ENCODE measurements at places on chromosomes 16 and 17.

GRCh38 chr17:21564262-21564661, 128.1 kb upstream of the KCNJ18 start:
- DNase-seq, result no peak

DNA sequence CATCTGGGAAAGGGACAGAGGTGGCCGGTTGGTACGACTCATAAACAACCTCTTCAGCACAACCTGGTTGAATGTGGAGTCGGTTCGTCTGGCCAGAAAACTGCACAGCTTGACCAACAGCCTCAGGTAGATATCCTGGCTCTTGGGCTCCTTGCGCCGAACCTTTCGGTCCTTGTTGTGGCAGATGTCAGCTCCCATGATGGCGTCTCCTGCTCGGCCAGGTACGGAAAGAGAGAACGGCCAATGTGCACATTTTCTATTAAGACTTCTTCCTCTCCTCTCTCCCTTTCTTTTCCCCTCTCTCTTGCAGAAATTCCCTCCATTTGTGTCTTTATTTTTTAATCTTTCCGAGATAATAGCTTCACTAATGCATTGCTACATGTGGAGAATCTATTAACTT, 41.8 kb upstream of the CNTNAP4 start:
- no peak for DNase-seq

DNA sequence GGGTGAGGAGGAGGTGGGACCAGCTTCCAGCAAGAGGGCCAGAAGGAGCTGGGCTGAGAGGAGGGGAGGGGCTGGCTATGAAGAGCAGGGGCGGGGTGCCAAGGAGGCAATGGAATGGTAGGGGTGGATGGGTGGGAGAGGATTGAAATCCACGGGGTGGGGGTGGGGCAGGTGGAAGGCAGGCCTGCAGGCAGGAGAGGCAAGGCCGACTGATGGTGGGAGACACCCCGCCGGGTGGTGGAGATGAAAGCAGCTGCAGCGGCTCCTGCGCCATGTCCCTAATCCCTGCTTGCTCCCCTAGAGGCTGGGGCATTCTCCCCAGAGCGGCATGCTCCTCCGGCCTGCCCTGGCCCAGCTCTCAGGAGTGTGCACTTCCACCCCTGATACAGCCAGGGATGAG, 27.8 kb upstream of the TAC4 start:
- DNase-seq, result no peak

DNA sequence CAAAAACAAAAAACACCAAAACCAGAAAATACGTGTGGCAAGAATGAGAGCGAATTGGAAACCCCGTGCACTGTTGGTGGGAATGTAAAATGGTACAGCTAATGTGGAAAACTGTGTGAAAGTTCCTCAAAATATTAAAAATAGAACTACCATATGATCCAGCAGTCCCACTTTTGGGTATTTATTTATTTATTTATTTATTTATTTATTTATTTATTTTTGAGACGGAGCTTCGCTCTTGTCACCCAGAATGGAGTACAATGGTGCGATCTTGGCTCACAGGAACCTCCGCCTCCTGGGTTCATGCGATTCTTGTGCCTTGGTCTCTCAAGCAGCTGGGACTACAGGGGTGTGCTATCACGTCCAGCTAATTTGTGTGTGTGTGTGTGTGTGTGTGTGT, 29.5 kb upstream of the MAPK3 start:
- DNase-seq, result no peak

DNA sequence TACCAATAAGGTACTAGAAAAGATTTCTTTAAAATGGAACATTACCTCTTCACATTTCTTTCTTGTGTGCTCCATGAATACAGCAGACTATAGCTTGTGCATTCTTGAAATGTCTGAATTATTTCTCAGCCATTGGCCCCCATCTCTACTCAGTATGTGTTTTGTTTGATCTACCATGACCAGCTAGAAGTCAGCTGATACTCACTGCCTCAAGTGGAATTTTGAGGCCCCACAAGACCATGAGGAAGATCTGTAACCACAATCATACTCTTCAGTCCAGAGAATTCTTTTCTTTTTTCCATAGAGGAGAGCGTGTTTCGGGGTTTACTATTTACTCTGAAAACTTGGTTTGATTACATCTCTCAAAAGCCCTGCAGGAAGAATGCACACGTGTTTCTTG, 319.1 kb downstream of the TOX3 start:
- no peak for DNase-seq

DNA sequence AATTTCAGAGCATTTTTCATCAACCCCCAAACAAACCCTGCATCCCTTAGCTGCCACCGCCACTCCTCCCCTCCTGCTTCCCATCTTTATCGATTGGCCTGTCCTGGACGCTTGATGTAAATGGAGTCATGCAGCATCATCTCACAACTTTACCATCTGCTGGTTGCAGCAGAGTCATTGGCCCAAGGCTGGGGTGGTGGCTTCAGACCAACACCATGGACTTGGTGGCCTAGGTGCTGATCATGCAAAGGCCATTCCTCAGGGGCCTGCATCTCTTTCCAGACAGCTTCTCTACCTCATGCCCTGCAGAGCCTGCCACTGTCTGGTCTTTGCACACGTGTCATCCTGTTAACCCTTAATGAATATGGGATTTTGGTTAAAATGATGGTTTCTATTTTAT, 73.4 kb downstream of the MPRIP start:
- DNase-seq, result no peak

DNA sequence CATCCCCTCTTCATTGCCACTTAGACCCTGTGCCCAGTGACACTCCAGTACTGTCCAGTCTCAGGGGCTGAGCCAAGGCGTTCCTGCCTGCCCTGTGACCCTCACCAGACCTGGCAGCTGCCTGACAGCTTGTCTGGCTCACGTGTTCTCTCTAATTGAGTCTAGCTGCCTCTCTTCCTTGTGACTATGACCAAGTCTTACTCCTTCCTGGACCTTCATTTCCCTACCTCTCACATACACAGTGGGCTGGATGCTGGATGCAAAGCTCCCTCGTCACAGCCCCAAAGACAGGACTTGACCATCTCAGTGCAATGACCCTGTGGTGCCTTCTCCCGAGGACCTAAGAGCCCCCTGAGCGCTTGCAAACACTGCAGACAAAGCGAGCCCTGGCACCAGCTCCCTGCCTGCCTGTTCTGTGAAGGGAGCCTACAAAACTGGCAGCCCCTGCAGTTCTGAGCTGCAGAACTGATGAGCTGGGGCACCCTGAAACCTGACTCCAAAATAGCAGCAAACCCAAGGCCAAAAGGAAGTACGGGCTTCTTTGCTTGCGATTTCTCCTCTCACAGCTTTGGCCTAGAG, 1.7 kb downstream of the DEXI start:
- no peak for DNase-seq

- no peak for DNase-seq
These were observed 12.9 kb downstream of the FOXF1 start for GRCh38 chr16:86523166-86523740.

- DNase-seq, result no peak
These were observed 156.9 kb downstream of the CDH8 start for GRCh38 chr16:61879306-61879705.

- no peak for DNase-seq
These were observed 36.0 kb upstream of the CCL1 start for GRCh38 chr17:34398990-34399389.

DNA sequence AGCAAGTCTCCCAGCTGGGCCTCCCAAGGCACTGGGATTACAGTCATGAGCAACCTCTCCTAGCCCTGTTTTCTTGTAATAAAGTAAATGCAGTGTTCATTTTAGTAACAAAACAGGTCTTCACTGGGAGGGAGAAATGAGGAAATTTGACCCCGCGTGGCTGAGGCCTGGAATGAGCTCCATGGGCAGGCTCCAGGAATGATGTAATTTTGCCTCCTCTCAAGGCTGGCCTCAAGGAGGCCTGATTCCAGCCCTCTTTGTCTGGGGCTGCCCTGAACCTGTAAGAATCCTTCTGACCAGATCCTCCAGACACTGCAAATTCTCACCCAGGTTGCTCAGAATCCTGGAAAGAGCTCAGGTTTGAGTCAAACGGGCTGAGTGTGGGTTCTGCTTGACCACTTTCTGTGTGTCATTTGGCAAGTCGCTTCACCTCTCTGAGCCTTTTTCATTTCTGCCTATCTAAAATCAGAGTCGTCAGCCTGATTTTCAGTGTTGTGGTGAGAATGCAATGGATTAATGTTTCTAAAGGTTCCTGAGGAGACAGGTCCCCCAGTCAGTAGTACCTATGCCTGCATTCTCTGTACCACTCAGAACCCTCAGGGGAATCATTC, 57.1 kb downstream of the RAB11FIP4 start:
- no peak for DNase-seq

GRCh38 chr16:8109510-8110369, 480.6 kb downstream of the TMEM114 start:
- DNase-seq, result peak; percentile 9

DNA sequence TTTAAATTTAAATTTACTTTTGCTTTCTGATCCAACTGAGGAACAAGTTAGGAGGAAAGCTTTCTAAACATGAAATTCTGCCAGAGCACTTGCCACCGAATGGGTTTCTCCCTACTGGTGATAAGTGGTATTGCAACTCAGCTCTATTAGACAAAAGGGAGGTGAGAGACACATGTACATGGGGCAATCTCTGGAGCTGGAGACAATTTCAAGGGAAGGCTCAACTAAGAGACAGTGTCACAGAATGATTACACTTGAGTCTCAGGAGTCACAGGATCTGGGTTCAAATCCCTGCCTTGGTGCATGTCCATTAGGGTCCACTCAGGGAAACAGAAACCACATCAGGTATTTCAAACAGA, 37.4 kb downstream of the SOCS1 start:
- DNase-seq, result peak; percentile 38

- no peak for DNase-seq
These were observed 18.2 kb upstream of the FASN start for GRCh38 chr17:82116246-82116645.

DNA sequence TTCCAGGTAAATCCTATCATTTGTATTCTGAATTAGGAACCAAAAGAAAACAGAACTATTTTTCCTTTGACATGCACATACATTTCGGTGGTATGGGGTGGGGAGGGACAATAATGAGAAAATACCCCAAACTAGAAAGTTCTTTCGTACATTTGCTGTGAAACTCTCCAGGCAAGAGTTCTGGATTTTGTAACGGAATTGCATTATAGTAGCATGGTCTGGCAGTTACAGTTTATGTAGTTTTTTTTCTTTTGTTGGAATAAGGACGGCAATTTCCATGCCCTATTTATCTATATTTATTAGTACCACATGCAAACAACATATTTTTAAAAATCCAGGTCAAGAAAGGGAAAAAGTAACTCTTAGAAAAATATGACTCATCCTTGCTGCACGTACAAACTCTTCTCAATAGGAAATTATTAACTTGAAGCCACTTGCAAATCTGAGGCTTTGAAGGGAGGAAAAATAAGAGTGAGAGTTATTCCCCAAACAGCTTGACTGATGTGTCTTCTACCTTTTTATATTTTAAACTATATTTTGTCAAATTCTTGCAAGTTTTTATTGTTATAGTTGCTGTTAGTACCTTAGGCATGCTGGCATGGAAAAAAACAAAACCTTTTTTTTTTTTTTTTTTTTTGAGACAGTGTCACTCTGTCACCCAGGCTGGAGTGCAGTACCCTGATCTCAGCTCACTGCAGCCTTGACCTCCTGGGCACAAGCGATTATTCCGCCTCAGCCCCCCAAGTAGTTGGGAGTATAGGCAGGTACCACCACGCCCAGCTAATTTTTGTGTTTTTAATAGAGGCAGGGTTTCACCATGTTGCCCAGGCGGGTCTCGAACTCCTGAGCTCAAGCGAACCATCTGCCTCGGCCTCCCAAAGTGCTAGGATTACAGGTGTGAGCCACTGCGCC, 69.3 kb downstream of the WWP2 start:
- DNase-seq, result peak; percentile 40

- no peak for DNase-seq
These were observed 70.9 kb downstream of the GNAO1 start for GRCh38 chr16:56262148-56262547.

DNA sequence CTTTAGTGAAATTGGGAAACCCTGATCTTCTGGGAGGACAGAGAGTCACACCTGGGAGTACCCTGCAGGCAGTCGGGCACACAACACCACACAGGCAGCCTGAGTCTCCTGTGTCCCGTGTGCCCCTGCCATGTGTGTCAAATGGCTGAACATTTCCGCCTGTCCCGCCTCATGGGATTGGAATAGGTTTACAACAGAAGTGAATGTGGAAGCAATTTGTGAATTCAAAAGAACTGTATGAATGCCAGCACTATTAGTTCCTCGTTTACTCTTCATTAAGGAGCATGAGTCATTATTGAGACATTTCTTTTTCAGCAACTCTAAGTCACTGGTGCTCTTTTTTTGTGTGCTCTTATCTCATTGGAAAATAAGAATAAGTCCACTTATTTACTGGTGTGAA, 226.5 kb downstream of the PMP22 start:
- DNase-seq, result no peak

- DNase-seq, result no peak
These were observed 3.6 kb upstream of the CBX4 start for GRCh38 chr17:79842656-79843473.

- DNase-seq, result peak; percentile 79
These were observed 885 bp downstream of the ZNF207 start for GRCh38 chr17:32350666-32351418.

- DNase-seq, result no peak
These were observed 269.5 kb upstream of the N4BP1 start for GRCh38 chr16:48879223-48880122.

GRCh38 chr17:1590029-1590746, 27.6 kb upstream of the PITPNA start:
- DNase-seq, result peak; percentile 90

DNA sequence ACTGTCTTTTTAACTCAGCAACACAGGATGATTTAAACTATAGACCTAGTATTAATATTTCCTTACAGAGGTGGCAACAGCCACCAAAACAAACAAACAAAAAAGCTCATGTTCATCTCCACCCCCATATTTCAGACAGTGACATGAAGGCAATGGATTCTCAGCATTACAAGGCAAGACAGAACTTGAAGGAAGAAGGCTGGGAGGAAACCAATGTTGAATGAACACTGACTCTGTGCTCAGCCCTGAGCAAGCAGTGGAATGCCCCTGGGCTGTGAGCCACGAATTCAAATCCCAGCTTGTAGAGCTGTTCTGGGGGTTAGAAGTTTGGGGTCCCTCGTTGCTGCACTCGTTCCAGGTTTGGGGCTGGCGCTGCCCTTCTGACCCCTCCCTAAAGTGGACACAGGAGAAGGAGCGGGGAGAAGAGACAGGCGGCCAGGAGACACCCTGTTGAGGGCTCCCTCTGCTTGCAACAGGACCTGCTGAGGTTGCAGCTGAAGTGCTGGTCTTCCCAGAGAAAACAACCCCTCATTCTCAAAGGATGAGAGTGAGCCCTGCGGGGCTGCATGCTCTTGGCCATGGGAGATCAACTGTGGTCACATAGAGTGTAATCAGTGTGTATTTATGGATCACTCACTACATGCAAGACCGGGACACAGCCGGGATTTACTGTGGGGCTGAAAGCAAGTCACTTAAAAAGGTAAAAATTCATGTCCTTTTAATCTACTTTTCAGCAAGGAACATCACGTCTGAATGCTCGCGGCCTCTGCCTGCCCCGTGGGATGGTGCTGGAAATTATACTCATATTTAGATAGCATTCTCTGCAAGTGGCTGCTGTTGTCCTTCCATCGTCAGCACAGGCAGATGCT, 34.3 kb downstream of the MYH3 start:
- no peak for DNase-seq

- no peak for DNase-seq
These were observed 208.5 kb downstream of the STX8 start for GRCh38 chr17:9367156-9367555.

- DNase-seq, result no peak
These were observed 16.5 kb upstream of the TMEM92 start for GRCh38 chr17:50257676-50258224.

All from A549 (cell line).